ENCODE measurements at places on chromosomes 6 and 20.
A peak's percentile ranks its signal among the peaks of the same experiment; 100 is the strongest.

DNA sequence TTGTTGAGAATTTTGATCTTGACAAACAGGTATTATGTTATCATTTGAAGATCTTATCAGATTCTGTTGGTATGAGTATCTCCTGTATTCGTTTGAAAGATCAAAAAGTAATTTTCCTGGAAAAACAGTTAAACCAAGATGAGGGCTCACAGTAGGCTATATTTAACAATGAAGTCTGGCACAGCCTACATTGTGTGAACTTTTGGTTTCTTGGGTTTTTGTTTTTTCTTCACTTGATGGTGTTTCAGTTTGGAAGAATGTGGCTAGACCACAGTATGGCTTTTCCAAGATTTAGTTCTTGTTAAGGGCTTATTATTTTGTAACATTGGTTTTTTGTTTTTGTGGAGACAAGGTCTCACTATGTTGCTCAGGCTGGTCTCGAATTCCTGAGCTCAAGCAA is 306.4 kb downstream of the CDKAL1 start:
- no peak for DNase-seq

DNA sequence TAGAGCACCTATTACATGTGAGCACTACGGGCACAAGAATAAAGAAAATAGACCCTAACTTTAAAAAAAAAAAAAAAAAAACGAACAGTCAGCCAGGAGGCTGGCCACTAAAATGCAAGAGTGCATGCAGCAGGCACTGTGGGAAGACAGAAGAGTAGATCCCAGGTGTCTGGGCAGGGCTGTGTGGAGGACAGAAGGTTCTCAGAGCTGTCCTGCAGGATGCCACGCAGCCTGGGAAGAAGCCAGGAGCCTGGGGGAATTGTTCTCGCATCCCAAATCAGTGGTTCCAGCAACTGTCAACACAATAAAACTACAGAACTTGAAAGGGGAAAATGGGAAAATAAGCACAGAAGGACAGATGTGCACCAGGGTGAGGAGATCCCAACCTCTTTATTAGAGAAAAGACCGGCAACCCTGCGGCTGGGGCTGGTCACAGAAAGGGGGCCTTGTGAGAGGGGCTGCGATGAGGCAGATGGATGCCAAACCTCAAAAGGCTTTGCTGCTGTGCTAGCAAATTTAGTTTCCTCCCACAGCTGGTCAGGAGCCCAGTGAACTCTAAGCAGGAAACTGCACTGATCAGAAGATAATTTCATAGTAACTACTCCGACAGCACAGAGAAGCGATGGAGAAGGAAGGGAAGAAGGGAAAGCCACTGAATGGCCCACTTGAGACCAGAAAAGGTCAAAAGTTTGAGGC is 30.9 kb downstream of the MAP3K5 start:
- no peak for DNase-seq

GRCh38 chr6:43868467-43868866 is 98.5 kb downstream of the VEGFA start:
- DNase-seq: no peak

DNA sequence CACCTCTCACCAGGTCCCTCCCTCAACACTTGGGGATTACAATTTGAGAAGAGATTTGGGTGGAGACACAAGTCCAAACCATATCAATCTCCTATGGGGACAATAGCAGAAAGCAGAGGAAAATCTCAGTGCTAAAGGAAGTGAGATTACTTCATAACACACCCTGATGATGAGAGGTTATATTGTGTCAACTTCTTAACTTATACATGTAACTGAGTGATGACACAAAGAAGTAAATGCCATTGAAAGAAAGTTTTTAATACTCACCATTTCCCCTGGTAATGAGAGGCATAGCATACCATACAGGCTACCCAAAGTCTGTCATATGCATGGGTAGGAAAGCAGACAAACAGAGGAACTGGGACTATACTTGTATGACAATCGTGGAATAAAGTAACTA is 137.2 kb downstream of the MMUT start:
- no peak for DNase-seq

DNA sequence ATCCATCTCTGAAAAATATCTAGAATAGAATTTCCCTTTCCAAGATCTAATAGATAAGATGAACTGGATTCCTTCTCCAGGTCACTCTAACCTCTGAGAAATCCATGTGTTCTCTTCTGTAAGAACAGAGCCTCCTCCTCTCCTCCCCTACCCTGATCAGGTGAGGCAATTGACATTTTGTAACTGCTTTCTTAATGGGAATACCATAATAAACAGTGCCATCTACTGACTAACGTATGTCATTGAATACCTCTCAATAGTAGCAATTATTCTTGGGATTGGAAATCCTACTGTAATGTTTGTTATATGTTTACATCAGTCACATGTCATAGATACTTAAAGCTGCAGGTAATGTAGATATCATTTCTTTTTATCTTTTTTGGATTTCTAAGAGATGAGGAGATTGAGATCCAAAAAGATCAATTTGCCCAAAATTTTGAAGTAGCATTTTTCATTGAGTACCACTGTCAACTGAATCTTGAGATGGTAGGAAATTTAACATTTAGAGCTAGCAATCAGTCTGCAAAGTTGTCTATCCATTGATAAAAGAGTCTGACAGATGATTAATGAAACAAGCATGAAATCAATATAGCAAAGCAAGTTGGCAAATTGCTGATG is 365.8 kb upstream of the HSF2 start:
- peak; percentile 81 for DNase-seq

GRCh38 chr20:23995905-23996666 is 7.5 kb upstream of the GGTLC1 start:
- DNase-seq: peak; percentile 25

DNA sequence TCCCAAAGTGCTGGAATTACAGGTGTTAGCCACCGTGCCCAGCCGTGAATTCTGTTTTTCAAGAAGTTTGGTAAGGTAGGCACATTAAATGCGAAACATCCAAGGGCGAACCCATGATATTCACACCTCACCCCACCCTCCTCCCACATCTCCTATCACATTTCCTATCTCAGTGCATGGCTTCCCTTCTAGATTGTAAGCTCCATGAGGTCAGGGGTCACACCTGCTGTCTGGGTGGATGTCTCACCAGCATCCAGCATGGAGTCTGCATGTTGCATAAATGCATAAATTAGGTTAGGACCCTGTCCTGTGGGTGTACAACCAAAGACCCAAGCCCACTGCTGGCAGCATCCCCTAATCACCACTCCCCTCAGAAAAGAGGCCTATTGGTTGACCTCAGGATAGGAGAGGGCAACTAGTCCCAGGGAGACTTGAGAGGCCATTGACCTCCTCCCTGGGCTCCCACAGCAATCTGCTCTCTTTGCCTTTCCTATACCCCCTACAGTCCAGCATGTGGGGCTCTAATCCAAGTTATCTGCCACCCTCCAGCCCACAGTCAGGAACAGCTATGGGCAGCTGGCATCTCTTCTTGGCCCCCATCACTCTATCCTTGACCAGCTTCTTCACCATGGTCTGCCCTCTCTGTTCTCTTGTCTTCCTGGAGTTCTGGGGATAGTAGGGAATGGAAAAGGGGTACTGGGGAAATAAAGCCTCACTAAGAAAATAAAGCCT is 4.2 kb downstream of the PRRT1 start:
- no peak for DNase-seq

GRCh38 chr6:20943922-20944321 is 409.7 kb downstream of the CDKAL1 start:
- no peak for DNase-seq

DNA sequence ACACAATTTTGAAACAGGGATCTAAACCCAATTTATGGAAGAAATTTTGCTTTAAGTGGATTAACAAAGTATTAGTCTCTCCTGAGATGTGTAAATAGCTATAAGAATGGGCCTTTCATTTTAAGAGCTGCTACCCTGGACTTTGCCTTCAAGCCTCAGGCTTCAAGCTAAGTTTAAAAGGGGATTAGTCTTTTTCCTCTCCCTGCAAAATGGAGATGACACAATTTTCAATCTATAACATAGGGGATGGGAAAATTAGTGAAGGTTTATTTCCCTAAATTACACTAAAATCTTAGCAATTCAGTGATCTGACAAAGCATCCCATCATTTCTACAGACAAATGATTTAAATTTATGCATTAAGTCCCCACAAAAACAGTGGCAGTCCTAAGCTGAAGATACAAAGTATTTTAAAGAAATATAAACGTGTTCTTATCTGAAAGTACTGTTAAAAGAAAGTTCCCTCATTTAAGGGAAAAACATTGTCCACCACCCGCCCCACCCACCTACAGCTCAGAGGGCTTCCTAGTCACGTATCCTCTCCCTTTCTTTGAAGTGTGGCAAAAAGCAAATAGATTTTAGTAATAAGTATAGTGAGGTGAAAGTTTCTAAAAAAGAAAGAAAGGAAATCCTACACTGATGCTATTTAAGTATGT is 14.5 kb downstream of the ARHGAP18 start:
- DNase-seq: no peak

- DNase-seq: no peak
These were observed 243.0 kb downstream of the TSHZ2 start for GRCh38 chr20:53215166-53215565.

DNA sequence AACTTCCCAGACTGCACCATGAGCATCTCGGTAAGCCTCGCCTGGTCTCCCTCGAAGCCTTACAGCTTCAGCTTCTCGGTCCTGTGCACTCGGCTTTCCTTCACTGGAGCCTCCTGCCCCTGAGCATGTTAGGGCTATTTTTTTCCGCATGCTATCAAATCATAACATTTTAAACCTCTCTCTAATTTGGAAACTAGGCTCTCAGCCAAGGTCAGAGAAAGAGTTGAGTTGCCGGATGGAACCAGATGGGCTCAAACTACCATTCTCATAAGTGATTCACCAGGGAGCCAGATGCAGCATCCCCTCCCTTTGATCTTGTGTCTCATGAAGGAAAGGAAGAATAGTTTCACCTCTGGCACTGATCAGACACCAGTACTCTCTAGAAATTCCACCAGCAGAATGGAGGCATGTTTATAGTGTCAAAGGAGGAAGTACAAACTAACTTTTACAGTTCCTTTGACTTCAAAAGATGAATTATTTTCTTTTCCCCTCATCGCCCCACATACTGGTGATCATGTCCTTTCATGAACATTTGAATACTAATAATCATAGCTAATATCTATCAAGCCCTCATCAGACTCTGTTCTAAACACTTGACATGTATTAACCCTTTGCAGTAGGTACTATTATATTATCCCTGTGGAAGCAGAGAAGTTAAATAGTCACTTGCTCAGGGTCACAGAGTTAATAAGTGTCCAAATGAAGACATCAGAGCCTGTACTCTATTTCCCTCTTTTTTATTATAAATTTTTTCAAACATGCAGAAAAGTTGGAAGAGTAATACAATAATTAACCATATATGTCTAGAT is 46.7 kb downstream of the MAP1LC3A start:
- DNase-seq: no peak

DNA sequence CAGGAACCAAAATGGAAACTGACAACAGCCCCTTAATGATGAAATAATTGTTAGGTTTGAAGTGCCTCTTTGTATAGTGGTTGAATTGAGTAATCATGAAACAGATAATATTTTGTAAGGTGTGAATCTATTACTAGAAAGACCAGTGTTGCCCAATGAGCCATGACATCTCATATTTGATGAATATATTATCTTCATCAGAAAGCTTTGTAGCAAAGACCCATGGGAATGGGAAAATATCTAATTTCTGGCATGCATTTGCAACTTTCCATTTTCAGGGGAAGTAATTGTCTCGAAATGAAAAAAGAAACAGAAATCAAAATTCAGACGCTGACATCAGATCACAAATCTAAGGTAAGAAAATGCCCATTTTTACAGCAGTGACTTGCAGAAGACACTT is 57.3 kb upstream of the LAMP5 start:
- no peak for DNase-seq

DNA sequence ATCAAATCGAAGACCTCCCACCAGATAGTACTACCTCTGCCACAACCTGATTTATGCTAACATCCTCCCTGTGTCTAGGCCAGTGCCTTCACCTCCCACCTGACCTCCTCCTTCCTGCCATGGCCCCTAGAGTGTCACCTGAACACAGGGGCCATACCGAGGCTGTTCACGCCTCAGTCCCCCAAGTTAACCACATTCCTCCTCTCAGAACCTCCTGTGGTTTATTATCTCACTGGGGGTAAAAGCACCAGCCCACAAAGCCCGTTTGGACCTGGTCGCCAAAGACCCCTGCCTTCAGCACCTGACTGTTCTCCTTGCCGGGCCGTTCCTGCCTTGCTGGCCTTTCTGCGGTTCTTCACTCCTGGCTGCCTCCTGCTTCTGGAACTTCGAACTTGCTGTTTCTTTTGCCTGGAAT is 13.7 kb downstream of the MAS1 start:
- no peak for DNase-seq

DNA sequence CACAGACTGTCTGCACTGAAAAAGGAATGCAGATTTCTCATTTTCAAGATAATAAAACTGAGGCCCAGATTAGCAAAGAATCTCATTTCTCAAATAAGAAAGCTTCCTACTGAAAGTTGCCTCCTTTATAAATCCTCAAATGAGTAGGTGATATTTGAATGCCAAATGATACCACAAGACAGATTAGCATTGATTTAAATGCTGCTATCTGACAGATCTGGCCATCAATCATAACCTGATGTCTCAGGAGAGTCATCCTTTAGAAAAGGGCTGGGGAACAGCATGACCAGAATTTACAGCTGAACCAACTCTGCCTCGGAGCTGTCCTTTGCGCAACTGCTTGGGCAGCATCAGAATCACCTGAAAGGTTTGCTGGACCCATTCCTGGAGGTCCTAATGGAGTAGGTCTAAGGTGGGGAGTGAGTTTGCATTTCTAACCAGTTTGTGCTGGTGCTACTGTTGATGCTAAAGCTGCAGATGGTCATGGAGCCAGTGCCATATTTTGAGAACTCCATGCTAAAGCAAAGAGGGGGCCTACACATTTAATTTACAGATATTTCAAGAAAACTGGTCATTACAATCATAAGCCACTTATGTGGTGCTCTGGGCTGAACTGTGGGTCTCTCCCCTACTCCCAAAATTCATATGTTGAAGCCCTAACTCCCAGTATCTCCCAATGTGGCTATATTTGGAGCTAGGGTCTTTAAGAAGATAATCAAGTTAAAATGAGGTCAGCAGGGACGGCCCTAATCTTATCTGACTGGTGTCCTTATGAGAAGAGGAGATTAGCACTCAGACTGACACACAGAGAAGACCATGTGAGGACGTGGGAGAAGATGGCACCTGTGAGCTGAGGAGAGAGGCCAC is 295.5 kb upstream of the JARID2 start:
- no peak for DNase-seq

GRCh38 chr6:45574885-45575284 is 197.2 kb upstream of the SUPT3H start:
- no peak for DNase-seq

DNA sequence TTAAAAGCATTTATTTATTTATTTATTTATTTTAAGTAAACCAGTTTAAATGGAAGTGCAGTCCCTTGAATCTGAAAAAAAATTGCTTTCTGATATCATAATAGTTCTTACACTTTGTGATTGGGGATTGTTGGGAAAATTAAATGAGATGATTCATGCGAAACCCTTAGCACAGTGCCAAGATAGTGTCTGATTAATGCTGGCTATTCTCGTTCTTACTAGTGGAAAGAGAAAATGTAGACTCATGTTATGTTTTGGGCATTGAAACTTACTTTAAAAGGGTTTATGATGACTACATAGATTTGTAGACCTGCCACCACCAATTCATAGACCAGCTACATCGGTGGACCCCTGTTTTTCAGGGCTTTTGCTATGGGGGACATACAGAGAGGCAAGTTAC is 229.2 kb upstream of the ZFP64 start:
- no peak for DNase-seq

- DNase-seq: no peak
These were observed 2.2 kb downstream of the LEMD2 start for GRCh38 chr6:33786736-33787135.

- no peak for DNase-seq
These were observed 10.5 kb downstream of the SAYSD1 start for GRCh38 chr6:39104528-39104927.

- DNase-seq: no peak
These were observed 117.3 kb downstream of the QRSL1 start for GRCh38 chr6:106746652-106747051.

Data from NCI-H1105 (cell line).